ENCODE measurements at places on chromosomes 11 and 22.
A peak's percentile ranks its signal among the peaks of the same experiment; 100 is the strongest.

- DNase-seq, result no peak
Observed at GRCh38 chr11:12884751-12885318, 124.3 kb upstream of the RASSF10 start.

DNA sequence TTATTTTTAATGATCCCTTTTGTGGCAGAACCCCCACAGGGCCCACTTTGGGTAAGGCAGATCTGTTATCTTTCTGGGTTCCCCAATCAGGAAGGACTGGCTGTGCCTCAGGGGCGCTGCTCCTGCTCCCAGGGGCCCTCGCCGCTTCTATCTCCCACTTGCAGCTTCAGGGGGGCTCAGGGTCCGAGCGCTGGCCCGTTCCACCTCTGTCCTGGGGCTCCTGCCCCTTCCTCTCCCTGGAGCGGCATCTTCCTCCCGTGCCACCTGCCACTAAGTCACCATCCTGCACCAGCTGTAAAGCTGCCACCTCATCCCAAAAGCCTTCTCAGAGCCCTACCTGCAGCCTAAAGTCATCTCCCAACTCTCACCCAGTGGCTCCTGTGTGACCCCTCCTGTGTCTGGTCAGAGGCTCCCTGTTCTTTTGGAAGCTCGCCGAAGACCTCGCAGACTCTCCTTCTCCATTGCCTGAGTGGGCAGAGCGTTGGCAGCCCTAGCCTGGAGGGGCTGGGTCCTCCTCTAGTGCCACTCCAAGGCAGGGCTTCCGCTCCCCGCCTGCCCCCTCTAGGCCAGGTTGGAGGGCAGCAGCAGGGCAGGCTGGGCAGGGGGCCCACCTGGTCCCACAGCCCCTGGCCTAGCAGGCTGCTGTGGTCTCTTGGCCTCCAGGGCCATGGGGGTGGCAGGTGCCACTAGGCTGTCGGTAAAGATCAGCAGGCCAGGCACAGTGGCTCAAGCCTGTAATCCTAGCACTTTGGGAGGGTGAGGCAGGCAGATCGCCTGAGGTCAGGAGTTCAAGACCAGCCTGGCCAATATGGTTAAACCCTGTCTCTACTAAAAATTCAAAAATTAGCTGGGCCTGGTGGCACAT is 106.7 kb downstream of the MORC2 start:
- no peak for DNase-seq

GRCh38 chr11:125429174-125429707 is 66.8 kb downstream of the FEZ1 start:
- DNase-seq, result peak; percentile 16

GRCh38 chr11:76694664-76695063 is 24.1 kb upstream of the LRRC32 start:
- no peak for DNase-seq

DNA sequence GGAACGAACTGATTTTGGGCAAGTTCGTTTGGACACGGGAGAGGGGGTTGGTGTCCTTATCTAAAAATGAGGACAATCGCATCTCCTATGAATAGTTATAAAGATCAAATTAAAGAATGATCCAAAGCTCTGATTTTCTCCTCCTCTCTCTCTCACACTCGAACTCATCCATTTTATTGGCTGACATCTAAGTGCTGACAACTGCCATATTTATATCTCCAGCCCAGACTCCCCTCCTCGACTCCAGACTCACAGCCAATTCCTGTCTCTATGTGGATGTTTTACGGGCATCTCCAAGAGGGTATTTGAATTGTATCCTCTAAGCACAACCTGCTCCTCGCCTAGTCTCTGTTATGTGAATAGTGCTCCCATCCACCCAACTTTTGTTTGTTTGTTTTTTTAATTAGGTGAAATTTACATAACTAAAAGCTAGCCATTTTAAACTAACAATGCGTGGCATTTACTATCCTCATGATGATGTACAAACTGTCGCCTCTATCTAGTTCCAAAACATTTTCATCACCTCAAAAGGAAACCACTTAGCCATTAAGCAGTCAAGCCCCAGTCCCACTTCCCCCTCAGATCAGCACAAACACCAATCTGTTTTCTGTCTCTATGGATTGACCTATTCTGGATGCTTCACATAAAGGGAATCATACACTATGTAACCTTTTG is 4.0 kb downstream of the SYN3 start:
- no peak for DNase-seq

DNA sequence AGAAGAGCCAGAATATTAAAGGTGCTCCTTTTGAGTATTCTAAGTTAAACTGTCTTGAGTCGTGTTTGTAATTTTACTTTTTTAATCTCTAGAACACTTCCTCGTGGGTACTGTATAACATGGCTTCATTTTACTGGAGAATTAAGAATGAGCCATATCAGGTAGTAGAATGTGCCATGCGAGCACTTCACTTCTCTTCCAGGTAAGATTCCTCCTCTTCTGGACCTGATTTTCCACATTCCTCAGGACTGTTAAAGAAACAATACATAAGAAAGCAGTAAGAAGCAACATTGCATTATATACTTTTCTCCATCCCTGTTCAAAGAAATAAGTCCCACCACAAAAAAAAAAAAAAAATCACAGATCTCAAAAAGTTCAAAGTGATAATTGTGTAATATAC is 37.9 kb downstream of the TTC17 start:
- no peak for DNase-seq

- DNase-seq, result no peak
Observed at GRCh38 chr11:69534166-69534530, 52.7 kb downstream of the LINC01488 start.

DNA sequence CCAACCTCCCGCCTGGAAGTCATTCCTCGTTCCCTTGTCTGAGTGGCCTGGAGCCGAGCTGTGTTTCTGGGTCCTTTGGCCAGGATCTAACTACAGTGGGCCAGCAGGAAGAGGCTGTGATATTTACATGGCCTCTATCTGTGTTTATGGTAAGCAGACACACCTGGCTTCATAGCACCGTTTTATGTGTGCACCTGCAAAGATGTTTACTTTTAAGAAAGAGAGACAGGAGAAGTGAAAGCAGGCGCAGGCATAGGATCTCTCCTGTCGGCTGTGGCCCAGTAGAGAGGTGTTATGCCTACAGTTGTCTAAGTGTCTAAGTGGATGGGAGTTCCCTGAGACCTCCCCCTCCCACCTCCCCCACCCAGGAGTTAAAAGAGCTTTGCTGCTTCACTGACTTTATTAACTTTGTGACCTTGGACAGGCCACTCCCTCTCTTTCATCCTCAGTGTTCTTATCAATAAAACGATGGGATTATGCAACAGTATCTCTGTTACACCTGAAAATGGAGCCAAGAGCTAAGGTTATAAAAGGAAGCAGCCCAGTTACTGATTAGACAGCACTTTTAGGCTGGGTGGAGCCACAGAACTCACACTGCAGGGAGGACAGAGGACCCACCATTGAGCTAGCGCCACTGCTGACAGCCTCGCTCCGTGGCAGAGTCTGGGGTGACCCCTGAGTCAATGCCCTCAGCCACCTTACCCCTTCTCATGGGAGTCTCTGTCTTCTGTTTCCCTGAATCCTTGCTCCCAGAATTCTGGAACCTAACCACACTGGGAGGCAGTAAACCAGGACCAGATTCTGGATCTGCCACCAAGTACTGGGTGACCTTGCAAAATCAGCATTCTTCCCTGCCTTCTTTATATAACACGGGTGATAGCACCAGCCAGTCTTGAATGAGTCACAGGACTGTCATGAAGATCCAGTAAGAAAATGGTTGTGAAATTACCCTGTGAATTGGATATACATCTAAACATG is 22.0 kb downstream of the ST14 start:
- DNase-seq, result no peak

- DNase-seq, result no peak
Observed at GRCh38 chr11:134768463-134768862, 356.4 kb upstream of the B3GAT1 start.

GRCh38 chr22:43992331-43992821 is 31.7 kb upstream of the PARVB start:
- no peak for DNase-seq

GRCh38 chr11:19519912-19520641 is 192.6 kb upstream of the NAV2 start:
- no peak for DNase-seq

DNA sequence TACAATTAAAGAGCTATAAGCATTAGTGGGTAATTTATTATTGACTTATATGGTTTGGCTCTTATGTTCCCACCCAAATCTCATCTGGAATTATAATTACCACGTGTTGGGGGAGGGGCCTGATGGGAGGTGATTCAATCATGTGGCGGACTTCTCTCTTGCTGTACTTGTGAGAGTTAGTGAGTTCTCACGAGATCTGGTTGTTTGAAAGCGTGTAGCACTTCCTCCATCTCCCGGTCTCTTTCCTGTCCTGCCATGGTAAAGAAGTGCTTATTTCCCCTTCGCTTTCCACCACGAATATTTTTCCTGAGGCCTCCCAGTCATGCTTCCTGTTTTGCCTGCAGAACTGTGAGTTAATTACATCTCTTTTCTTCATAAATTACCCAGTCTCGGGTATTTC is 28.1 kb upstream of the CHORDC1 start:
- peak; percentile 18 for DNase-seq

DNA sequence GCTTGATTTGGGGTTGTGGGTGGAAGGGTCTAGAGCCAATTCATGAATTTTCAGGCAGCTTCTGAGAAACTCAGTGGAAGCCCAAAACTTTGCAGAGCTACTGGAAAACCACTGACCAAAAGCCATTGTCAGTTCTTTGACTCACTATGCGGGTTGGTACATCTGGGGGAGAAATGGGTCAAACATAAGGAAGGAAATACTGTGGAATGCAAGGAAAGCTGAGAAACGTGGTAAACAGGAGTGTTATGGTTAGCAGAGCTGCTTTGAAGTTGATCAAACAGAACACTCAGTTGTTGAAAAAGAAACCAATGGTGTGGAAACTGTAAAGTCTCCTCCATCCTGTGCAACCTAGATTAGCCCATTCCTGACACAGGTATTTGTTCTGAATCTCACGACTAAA is 6.3 kb upstream of the ABTB2 start:
- no peak for DNase-seq

GRCh38 chr11:132334769-132335280 is 964.4 kb downstream of the NTM start:
- no peak for DNase-seq

DNA sequence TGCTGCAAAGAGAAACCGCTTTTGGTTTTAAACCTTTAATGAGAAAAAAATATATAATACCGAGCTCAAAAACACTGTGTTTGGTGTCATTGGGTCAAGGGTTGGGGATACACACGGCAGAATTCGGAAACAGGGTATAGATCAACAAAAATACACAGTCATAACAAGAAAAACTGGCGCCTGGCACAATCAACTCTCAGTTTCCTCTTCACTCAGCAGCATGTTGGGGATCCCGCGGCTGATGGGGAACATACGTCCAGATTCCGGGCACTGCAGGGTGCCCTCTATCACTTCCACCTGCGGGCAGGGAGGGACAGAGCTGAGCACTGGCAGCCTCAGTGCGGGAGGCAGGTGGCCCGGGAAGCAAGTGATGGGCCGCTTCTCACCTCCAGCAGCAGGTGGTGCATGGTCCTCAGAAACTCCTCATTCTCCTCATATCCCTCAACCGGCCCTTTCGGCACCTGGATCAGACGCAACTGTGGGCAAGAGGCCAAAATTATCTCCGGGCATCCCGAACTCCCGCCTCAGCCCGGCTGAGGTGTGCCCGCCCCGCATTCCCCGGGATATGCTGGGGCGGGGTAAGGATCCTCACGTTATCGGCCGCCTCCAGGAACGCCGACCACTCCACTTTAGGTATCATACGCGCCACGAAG is 561 bp downstream of the TRMT112 start:
- DNase-seq, result peak; percentile 54

- no peak for DNase-seq
Observed at GRCh38 chr11:123672568-123672967, 18.1 kb upstream of the SCN3B start.

DNA sequence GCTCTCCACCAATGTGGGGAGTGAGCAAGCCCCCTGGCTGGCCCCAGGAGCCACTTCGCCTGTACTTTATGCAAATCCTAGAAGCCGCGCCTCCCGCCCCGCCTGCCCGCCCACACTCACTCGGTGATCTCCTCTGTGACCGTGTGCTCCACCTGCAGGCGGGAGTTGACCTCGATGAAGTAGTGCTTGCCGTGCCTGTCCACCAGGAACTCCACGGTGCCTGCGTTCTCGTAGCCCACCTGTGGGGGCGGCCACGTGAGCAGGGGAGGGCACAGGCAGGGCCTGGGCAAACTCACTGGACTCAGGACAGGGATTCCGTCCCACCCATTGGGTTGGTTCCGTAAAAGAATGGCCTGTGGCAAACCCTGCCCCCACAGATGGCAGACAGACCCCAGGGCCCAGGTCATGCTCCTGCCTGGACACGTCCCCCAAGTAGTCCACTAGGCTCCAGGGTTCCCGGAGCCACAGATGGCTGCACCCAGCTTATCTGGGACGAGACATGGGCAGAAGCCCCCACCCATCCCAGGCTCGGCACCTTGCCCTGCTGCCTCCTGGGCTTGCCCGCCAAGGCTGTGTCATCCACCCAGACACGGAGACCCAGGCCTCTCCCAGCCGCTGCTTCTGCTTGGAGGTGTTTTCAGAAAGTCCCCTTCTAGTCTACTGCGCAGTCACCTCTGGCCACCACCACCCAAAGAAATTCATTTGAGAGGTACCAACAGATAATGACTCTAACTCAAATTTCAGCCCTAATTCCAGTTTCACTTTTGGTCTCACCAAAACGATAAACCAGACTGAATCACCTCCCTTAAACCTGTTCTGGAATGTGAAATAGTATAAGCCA is 12.1 kb downstream of the LRFN4 start:
- DNase-seq, result peak; percentile 80

DNA sequence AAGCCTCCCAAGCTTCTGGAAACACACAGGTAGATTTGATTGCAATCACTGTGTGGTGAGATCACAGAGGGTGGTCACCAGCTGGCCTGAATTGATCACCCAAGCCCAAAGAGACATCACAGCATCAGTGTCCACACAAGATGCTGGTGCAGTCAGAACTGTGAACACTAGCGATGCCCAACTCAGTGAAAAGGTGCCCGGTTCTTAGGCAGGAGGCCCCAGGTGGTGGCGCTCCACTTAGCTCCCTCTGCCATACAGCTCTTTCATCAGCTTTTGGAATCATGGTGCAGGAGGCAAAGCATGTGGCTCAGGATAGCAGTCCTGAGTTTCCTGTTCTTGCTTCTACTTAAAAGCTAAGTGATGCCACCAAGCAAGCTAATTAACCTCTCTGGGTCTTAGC is 11.1 kb downstream of the DGCR2 start:
- no peak for DNase-seq

DNA sequence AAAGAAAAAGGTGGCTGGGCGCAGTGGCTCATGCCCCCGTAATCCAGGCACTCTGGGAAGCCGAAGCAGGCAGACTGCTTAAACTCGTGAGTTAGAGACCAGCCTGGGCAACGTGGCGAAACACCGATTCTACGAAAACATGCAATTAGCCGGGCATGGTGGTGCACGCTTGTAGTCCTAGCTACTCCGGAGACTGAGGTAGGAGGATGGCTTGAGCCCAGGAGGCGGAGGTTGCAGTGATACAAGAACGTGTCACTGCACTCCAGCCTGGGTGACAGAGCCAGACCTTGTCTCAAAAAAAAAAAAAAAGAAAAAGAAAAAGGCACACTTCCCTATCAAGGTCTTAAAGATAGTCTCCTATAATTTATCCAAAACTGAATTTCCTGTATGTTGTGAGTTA is 39.4 kb downstream of the DGCR2 start:
- no peak for DNase-seq
